Occipital lobe (tissue), 3 donors: ENCODE measurements at places on chromosomes 12 and 14. TPM values are rescaled to one million over a fixed set of nuclear protein-coding genes. Genes with fewer than 3 reads are reported as not detected.

DNA sequence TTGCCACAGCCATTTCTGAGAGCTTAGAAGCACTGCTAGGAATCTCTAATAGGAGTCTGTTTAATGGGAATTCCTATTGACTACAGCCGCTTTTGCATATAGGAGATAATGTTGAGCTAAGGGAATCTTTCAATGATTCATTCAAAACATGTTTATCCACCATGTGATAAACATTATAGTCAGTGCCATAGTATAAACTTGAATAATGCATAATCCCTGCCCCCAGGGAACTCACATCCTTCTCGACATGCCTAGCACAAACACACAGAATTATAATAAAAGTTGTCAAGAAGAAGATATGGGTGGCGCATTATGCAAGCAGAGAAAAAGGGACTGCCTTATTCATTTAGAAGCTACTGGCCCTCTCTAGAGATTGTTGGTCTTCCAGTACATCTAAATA, 248.0 kb downstream of the DAD1 start:
- no peak for DNase-seq

SLC5A8 gene
- 1.4 TPM for total RNA-seq

SERPINA6 gene
- not detected for total RNA-seq

- DNase-seq: no peak
These were observed 20.4 kb downstream of the FOS start for GRCh38 chr14:75299059-75299458.
